AG09309 (cell line): ENCODE measurements at places on chromosomes 5 and 9.
A peak's percentile ranks its signal among the peaks of the same experiment; 100 is the strongest.

- DNase-seq: no peak
These were observed 257.7 kb upstream of the KLF9 start for GRCh38 chr9:70672161-70672649.

DNA sequence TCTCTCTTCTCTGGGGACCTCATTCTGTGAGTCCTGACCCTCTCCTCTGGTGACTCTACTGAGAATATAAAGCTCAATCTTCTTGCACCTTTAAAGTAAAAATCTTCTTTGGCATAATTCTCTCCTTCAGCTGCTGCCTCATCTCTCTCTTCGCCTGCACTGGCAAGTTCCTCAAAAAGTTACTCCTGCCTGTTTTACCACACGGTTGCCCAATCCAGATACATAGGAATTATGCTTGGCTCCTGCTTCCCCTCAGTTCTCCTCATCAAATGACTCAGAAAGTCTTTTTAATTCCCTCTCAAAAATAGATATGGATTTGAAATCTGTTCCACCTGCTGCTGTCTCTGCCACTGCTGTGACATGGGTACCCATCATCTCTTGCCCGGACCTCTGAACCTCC is 14.4 kb upstream of the HRCT1 start:
- DNase-seq: no peak

DNA sequence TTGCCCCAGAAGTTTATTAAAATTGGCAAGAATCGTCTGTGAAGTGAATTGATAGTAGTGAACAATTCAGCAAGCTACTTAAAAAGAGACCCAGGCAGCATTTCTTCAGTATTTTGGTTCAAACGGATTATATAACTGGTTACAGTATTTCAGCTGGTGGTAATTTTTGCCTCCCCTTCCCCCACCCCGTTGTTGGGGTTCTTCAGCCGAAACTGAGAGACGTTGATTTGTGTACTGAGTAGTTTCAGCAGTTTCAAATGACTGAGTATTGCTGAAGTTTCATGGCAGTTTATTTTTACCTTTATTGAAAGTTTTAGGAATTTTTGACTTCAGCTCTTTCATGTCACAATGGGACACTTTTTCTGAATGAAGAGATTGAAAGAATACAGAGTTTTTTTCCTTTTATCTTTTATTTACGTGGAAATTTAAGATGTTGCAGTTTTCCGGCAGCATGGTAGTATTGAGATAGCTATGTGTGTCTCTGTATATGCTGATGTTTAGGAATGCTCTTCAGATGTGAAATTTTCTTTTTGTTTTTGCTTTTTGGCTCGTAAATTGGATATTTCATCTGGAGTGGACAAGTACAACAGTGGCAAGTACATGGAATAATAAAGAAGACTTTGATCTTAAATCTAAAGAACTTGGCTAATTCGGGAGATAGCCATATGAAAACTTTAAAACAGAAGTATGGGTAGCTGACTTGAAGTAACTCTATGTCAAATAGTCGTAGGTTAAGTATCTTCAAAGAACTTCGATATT is 1.9 kb downstream of the GPBP1 start:
- no peak for DNase-seq

DNA sequence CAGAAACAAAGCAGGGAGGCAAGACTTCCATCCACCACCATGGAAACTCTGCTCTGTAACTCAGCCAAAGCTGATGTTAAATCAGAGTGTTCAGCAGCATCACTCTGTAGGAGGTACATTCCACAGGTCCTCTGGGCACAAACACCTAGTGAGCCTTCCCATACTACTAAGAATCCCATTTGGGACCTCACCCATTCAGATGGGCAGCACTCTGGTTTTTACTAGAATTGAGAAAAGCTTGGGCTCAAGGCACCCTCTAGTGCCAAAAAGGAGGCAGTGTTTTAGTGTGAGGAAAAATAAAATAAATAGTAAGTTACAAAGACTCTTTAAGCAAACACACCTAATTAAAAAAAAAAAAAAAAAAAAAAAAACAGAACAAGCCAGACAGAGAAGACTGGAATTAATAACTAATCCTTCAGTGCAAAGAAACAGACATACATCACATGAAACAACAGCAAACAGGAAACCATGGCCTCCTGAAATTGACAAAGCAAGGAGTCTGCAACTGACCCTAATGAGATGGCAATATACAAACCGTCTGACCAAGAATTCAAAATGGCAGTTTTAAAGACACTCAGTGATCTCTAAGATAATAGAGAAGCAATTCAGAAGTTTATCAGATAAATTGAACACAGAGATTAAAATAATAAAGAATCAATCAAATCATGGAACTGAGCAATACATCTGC is 159.5 kb downstream of the GNA14 start:
- DNase-seq: no peak

GRCh38 chr9:93133681-93134014 is 403 bp downstream of the NINJ1 start:
- peak; percentile 55 for DNase-seq

DNA sequence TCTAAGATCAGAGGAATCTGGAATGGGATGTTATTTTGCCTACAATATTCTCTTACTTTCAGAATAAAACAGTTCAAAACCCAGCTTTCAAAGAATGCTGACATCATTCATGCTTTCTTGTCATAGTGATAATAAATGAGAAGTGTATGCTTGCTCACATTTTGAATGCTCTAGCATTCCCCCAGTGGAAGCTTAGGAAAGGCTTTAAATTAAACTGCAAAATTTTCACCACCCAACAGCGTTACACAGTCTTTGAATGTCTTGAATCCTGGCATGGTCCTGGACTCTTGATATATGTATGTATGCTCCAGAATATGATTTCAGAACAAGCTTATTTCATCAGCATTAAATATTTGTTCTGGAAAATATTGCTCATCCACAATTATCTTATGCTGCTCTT is 964.3 kb upstream of the NUDT12 start:
- no peak for DNase-seq

GRCh38 chr9:105299190-105299854 is 54.9 kb downstream of the SLC44A1 start:
- DNase-seq: peak; percentile 89

- DNase-seq: peak; percentile 57
These were observed 16.7 kb downstream of the IFNB1 start for GRCh38 chr9:21060919-21061561.

- DNase-seq: no peak
These were observed 778 bp upstream of the PPP6C start for GRCh38 chr9:125190361-125190801.

DNA sequence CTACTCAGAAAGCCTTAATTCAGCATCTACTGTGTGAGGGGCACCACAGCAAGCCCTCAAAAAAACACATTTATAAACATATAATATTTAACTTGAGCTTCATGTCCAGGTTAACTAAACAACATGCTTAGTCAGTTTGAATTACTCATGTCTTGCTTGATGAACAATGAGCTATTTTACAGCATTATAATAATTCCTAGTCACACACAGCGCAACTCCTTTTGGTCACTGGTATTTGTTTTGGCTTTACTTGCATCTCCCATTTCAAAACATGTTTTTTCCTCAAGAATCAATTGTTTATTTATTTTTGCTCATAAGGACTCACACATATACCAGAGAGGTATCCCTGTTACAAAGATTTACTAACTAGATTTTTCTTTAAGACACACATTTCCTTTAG is 616.7 kb upstream of the DAB2 start:
- no peak for DNase-seq

- DNase-seq: no peak
These were observed 7.6 kb downstream of the DNAJC18 start for GRCh38 chr5:139431706-139432105.

DNA sequence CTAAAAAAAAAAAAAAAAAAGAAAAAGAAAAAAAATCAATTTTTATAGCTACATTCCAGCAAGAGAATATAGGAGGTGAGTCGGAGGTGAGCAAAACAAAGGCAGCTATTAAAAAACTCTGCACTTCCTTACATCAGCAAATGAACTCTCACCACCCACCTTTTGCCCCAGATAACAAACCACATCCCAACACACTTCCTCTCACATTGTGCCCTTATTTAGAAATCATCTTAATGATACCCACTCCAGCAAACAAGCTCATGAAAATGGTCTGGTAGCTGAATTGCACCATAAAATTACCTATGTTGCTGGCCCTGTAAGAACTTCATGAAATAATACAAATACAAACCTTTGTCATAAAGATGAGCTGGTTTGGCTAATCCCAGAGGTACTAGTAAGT is 82.9 kb downstream of the CEMIP2 start:
- no peak for DNase-seq

- DNase-seq: no peak
These were observed 1.6 kb downstream of the CEMIP2 start for GRCh38 chr9:71766663-71767062.

GRCh38 chr5:95731571-95732554 is 727 bp downstream of the RHOBTB3 start:
- no peak for DNase-seq

DNA sequence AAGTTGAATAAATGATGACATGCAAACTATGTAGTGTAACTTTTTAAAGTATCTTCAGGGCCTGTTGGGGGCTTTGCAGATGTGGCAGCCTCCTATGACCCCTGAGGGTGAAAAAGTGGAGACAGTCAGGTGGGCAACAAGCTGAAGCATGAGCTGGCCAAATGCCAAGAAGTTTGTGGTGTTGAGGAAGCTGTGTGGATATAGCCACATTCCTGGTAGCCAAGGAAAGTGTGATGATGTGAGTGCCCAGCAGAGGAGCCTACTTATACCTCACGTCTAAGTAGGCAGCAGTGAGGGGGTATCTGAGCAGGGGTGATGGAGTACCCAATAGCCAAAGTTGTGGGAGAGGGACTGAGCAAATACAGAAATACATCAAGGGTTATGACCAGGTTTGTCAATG is 621.2 kb upstream of the CDH6 start:
- no peak for DNase-seq

GRCh38 chr5:74185599-74185998 is 454.9 kb downstream of the ENC1 start:
- no peak for DNase-seq

- no peak for DNase-seq
These were observed 374.9 kb downstream of the TLE4 start for GRCh38 chr9:79946712-79947111.

GRCh38 chr5:59615272-59615671 is 278.3 kb downstream of the PDE4D start:
- no peak for DNase-seq

DNA sequence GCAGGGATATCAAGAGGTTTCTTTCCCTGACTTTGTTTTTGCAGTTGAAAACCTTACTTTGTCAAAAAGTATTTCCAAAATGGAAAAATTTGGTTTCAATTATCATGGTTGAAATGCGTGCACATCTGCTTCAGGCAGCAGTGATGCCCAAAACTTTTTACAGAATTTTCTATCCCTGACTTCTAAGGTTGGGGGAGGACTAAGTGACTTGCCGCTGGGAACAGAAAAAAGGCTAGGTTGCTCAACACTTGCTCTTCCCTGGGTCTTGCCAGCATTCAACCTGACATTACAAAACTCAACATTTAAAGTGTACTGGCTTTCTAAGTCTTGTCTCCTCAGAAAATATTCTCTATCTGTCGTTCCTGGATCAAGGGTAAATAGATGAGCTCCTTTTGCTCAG is 4.7 kb downstream of the KLHL3 start:
- DNase-seq: peak; percentile 64

GRCh38 chr9:123637606-123637944 is 281.6 kb downstream of the CRB2 start:
- peak; percentile 4 for DNase-seq

DNA sequence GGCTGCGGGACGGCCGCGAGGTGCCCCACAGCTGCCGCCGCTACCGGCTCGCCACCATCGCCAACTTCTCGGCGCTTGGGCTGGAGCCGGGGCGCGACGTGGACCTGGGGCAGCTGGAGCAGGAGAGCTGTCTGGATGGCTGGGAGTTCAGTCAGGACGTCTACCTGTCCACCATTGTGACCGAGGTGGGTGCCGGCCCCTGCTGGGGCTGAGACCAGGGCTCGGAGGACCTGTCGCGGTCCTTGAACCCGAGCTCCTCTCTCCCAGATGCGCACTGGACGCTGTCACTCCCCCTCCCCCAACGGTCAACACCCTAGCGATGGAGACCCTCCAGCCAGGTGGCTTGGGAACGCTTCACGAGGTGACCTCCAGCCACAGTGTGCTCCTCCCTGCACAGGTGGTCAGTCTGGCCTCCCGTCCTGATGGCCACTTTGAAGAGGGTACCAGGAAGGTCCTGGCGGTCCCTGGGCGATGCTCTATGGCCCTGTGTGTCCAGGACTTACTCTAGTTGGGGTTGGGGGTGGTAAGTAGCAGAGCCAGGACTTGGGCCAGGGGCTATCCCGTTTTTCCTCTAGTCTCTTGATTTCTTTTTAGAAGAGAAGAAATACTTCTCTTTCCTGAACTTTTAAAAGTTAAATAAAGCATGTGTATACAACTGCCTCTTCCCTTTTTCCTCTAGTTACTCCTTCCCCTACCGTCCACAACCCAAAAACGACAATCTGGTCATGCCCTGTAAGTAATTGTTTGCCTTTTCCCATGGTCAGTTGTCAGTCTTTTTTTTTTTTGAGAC is 866 bp downstream of the SLC22A5 start:
- DNase-seq: no peak

- DNase-seq: no peak
These were observed 121.6 kb downstream of the OXCT1 start for GRCh38 chr5:41748631-41749030.

DNA sequence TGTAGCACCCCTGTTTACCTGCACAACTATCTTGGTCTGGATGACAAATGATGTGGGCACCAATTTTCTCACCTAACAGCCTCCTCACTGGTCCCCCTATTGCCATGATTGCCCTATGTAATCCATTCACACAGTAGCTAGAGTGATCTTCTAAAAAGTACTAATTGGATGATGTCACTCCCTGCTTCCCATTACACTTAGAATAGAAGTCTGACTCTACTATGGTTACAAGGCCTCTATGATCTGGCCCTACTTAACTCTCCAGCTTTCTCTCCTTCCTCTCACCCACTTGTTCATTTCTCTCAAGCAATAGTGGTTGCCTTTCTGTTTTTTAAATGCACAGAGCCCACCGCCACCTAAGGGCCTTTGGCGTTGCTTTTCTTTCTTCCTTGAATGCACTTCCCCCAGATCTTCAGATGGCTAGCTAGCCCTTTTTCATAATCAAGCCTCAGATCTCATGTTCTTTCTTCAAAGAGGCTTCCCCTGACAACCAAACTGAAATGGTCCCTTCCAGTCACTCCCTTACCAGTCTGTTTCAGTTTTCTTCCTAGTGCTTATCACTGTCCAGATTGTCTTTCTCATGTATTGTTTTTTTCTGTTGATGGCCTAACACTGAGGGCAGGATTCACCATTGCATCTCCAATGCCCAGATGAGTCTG is 8.7 kb downstream of the IGIP start:
- DNase-seq: no peak

DNA sequence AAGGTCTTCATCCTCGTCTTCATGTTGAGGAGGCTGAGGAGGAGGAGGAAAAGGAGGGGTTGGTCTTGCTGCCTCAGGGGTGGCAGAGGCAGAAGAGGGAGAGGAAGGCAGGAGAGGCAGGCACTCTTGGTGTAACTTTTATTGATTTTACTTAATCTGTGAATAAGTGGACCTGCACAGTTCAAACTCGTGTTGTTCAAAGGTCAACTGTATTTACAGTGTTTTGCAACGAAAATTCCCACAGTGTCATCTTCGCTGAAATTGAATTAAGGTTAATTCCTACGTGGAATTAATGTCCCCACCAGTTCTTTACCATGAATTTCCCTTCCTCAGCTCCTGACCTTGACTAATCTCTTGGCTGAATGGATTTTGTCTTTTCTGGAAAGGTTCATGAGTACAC is 21.2 kb upstream of the ENHO start:
- no peak for DNase-seq

GRCh38 chr5:60959156-60959555 is 14.2 kb downstream of the NDUFAF2 start:
- DNase-seq: no peak

- DNase-seq: no peak
These were observed at the start of gene SPINK1 for GRCh38 chr5:147831465-147831864. TSS of gene SPINK1 (minus strand) at chr5:147831671. CDS start at chr5:147831577, 94 bp downstream.
